Aorta (tissue), 5 donors: ENCODE measurements at places on chromosomes 1 and 21. TPM values are rescaled to one million over a fixed set of nuclear protein-coding genes. Genes with fewer than 3 reads are reported as not detected.

- DNase-seq, result no peak
- no peaks in the 10 kb centered on the region for H3K4me1 ChIP-seq
- no peaks in the 10 kb centered on the region for H3K27me3 ChIP-seq
- H3K4me3 ChIP-seq, result no peak overlapping the region
- H3K36me3 ChIP-seq, result no peaks in the 10 kb centered on the region
- no peak overlapping the region for H3K27ac ChIP-seq
Observed at GRCh38 chr1:67655581-67655980, 29.4 kb upstream of the GADD45A start.

- DNase-seq, result no peak
- H3K36me3 ChIP-seq, result no peaks in the 10 kb centered on the region
- H3K4me1 ChIP-seq, result no peaks in the 10 kb centered on the region
Observed at GRCh38 chr1:78047631-78048030, 1.9 kb downstream of the GIPC2 start.

DNA sequence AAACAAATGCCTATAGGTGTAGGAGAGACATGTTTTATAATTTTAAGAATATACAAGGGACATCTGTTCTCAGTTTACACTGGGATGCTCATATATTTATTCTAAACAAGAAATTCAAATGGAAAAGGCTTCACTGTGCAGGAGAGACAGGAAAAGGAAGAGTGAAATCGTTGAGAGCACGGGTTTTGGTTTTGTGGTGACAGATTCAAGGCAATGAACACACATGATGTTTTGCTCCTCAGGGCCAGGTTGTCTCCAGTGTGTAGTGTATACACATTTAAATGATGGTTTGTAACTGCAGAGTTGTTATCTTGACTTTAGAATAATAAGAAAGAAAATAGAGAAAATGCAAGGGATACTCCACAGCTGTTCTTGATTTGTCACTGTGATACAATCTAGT is 73.7 kb downstream of the S1PR1 start:
- no peaks in the 10 kb centered on the region for H3K27me3 ChIP-seq
- H3K36me3 ChIP-seq, result no peaks in the 10 kb centered on the region
- H3K4me3 ChIP-seq, result no peak overlapping the region
- no peak for DNase-seq
- no peak overlapping the region for H3K27ac ChIP-seq

DNA sequence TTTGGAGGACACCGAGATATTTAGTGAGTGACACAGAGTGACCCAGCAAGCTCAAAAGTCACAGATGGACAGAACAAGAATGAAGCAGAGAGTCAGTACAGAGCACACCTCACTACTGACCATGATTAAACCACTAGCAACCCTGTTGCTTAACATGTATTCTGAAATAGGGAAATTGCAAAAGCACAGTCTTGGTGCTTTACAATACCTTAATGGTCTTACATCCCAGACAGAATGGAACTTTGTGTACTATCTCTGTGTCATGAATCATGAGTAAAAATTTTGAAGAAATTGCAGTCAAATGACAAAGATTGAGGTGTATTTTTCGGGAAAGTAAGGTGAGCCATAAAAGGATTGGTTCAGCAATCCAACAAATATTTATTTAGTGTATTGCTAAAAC is 2.7 kb upstream of the SAMSN1 start:
- DNase-seq, result no peak
- no peaks in the 10 kb centered on the region for H3K4me1 ChIP-seq
- H3K27me3 ChIP-seq, result no peaks in the 10 kb centered on the region
- H3K4me3 ChIP-seq, result no peak overlapping the region

DNA sequence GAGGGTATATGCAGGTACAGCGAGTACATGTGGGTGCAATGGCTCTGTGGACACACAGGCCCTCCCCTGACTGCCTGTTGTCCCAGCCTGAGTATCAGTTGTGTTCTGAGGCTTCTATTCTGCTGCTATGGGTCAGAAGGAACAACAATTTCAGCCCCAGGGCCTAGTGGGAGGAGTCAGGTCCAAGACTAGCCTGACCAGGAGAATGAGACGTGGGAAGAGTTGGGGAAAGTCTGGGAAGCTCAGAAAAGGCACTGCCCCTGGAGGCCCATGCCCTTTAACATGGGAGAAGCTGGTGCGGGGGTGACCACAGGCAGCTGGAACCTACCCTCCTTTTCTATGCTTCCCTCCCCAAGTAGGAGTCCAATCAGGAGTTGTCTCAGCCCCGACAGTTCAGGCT is 7.7 kb downstream of the IGSF8 start:
- DNase-seq, result no peak
- H3K4me1 ChIP-seq, result peaks cover 3% of the 10 kb centered on the region
- H3K27me3 ChIP-seq, result no peaks in the 10 kb centered on the region
- no peak overlapping the region for H3K27ac ChIP-seq
- H3K4me3 ChIP-seq, result no peak overlapping the region
- peaks cover 3% of the 10 kb centered on the region for H3K36me3 ChIP-seq

- no peak overlapping the region for H3K27ac ChIP-seq
- no peak for DNase-seq
- no peak overlapping the region for H3K4me3 ChIP-seq
- H3K36me3 ChIP-seq, result no peaks in the 10 kb centered on the region
- H3K4me1 ChIP-seq, result no peaks in the 10 kb centered on the region
- no peaks in the 10 kb centered on the region for H3K27me3 ChIP-seq
Observed at GRCh38 chr1:71269818-71270217, 189.0 kb upstream of the ZRANB2 start.

- no peaks in the 10 kb centered on the region for H3K4me1 ChIP-seq
- no peak overlapping the region for H3K27ac ChIP-seq
- no peak for DNase-seq
- no peaks in the 10 kb centered on the region for H3K27me3 ChIP-seq
Observed at GRCh38 chr1:114707604-114708003, 9.0 kb downstream of the NRAS start.

Gene KRTAP19-3
- total RNA-seq, result not detected

Gene NECTIN4
- 0.24 TPM for total RNA-seq

Gene ACADM
- 39.8 TPM for total RNA-seq

Gene HCRTR1
- total RNA-seq, result not detected
